Right atrium auricular region (tissue), 2 donors: ENCODE measurements at places on chromosomes 13 and 19. TPM values are rescaled to one million over a fixed set of nuclear protein-coding genes. Genes with fewer than 3 reads are reported as not detected.

- DNase-seq, result no peak
Observed at GRCh38 chr19:46839752-46840497, 10.7 kb downstream of the AP2S1 start.

GRCh38 chr19:23439623-23440022, 44.4 kb upstream of the ZNF91 start:
- DNase-seq, result no peak

GRCh38 chr19:30864391-30865215, 484.6 kb downstream of the TSHZ3 start:
- DNase-seq, result no peak

DNA sequence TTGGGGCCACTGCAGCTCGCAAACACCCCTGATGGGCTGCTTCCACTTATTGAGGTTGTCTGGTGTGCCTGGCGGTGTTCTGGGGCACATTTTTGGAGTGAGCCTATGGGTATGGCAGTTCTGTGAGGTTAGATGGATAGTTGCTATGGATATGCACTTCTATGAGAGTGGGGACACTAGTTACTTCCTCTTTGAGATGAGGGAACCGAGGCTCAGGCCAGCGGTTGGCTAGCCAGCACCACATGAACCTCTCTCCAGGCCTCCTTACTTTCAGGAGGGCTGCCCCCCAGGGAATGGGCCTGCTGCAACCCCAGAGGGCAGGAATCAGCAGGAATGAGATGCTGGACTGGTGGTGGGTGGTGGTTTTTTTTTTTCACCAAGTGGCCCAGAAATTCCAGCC, 13.5 kb upstream of the PRR19 start:
- DNase-seq, result no peak

- no peak for DNase-seq
Observed at GRCh38 chr13:97386801-97387484, 47.0 kb upstream of the RAP2A start.

DNA sequence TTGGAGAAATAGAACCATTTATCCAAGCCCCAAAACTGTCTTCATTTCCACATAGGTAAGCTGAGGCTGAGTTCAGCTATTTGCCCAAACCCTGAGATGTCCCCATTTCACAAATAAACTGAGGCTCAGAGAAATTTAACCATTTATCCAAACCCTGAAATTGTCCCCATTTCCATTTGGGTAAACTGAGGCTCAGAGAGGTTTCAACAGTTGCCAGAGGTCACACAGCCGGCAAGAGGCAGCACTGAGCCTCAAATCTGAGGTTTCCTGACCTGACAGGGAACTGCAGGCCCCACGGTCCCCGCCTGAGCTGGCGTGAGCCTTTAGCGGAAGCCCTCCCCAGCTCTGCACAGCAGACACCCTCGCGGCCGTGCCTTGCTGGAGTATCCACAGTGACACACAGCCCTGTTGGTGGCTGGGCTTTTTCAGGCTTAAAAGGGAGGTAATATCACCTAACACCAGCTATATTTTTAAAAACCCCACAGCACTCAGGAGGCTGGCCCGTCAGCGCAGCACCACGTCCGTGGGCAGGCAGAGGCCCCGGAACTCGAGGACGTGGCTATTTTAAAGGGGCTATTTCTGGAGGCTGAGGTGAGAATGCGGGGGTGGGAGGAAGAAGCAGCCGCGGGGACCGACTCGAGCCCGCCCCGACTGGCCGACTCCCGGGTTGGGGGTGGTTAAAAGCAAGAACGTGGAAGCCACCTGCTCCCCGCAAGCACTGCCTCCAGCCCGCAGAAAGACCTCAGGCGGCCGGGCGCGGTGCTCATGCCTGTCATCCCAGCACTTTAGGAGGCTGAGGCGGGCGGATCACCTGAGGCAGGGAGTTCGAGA, 18.5 kb downstream of the PTPRS start:
- no peak for DNase-seq

DNA sequence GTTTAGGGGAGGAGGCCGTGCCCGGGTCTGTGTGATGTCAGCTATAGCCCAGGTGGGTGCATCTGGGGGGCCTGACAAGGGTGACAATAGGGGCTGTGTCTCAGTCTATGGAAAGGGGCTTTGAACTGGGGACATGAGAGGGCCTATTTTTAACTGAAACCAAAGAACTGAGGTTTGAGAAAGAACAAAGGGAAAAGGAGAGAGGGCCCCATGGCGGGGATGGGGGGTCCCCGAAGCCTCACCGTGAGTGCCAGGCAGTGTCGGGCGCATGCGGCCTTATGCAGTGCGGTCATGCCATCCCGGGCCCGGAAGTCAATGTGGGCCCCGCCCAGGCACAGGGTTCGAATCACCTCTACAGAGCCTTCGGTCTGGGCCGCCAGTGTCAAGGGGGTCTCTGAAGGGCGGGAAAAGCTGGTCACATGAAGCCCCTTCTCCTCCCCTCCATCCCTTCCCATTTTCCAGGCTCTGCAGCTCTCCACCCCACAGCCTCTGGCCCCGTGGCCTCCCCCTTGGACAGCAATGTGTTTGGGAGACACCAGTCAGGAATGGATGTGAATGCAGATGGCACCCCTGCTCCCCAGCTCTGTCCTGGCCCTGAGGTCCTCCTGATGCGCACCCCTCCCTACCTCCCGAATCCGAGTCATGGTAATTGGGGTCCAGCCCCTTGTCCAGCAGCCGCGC, 5.9 kb downstream of the SHANK1 start:
- DNase-seq, result no peak

GRCh38 chr19:5953030-5953589, 24.8 kb downstream of the RANBP3 start:
- no peak for DNase-seq

- DNase-seq, result no peak
Observed at GRCh38 chr19:16801600-16802013, 27.6 kb upstream of the SIN3B start.

- DNase-seq, result no peak
Observed at GRCh38 chr13:108776650-108777049, 147.2 kb downstream of the MYO16 start.

DNA sequence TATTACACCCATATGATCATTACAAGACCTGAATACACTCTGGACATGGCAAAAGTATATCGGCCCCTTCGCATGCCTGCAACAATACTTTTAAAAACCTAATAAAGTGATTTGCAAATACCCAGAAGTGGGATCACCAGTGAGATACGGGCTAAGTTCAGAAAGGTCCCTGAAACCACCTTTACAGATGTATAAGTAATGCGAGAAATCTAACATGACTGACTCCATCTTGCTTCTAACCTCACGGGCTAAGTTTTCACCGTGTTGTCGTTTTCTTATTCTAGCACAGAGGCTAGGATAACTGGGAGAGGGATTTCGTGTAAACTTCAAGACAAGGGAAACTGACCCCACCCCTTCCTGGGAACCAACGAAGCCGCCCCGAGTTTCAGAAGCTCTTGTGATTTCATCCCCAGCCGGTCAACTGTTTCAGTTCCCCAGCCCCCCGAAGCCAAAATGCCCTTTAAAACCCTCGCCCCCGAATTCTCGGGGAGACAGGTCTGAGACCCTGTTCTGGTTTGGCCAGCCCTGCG, 703 bp downstream of the NEK3 start:
- DNase-seq, result peak; percentile 70

DNA sequence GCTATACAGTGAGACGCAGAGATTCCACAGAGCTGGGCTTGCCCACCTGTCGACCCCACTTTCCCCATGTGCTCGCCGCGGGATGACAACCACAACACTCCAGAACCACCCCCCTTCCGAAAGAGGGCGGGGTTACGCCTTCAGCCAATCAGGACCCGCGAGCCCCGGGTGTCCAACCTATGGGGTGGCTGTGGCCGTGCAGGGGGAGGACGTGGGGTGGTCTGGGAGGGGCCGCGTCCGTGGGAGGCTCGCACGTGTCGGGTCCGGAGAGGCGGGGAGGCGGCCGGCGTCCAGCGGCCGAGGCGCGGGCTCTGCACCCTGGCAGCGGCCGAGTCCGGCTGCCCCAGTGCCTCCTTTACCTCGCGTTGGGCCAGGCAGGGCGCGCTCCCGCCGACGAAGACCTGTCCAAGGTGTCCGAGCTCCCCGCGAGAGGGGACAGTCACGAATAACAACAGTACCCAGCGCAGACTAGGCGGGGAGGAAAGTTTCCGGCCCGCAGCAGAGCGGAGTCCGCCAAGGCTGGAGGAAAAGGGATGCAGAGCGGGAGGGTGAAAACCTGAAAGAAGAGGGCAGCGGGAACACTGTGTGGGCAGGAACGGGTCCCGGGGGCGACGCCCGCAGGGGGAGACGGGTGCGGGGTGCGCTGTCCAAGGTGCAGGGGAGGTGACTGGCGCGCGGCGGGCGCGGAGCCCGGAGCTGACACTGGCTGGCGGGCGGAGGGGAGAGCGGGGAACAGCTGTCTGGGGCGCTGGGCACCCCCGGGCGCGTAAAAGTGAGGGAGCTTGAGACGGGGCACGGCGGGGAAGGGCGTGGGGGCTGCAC, 911 bp downstream of the ENOX1 start:
- DNase-seq, result peak; percentile 78

DNA sequence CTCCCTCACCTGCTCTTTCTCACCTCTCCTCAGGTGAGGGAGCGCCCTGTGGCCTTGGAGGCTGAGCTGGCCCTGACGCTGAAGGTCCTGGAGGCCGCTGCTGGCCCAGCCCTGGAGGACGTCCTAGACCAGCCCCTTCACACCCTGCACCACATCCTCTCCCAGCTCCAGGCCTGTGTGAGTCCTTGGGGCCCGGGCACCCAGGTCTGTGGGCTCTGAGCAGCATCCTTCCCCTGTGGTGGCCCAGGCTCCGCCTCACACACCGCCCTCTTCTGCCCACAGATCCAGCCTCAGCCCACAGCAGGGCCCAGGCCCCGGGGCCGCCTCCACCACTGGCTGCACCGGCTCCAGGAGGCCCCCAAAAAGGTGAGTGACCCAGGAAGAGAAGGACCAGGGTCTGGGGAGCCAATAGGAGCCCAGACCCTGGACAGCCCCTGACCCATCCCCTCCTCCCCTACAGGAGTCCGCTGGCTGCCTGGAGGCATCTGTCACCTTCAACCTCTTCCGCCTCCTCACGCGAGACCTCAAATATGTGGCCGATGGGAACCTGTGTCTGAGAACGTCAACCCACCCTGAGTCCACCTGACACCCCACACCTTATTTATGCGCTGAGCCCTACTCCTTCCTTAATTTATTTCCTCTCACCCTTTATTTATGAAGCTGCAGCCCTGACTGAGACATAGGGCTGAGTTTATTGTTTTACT, 1.9 kb downstream of the IFNL1 start:
- DNase-seq, result no peak

- peak; percentile 97 for DNase-seq
Observed at GRCh38 chr19:3375221-3376090, 9.1 kb downstream of the NFIC start.

GRCh38 chr13:70849222-70849621, 741.0 kb upstream of the KLHL1 start:
- DNase-seq, result no peak

GRCh38 chr19:49182848-49183375, 25.3 kb downstream of the TRPM4 start:
- DNase-seq, result no peak

DNA sequence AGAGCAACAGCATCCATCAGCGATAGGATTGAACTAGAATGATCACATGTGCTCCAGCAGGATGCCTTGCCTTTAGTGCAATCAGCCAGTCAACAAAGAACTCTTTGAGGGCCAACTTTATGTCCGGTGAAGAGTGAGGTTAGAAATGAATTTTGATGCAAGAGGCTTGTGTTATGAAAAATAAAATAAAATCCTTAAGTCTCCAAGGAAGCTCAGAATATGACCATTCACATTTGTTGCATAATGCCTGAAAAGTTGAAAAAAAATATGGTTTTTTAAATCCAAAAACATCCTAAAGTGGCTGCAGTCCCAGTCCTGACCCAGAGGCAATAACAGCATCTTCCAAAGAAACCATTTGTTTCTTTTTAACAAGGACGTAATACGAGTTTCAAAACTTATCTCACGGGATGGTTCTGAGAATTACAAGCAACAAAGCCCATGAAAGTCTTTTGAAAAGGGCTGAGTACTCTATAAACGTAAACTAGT, 61.3 kb downstream of the DCLK1 start:
- DNase-seq, result no peak

- no peak for DNase-seq
Observed at GRCh38 chr13:48188601-48189000, 44.4 kb upstream of the ITM2B start.

- DNase-seq, result no peak
Observed at GRCh38 chr19:7697721-7698287, 4.1 kb downstream of the FCER2 start.

- DNase-seq, result peak; percentile 63
Observed at GRCh38 chr19:10603084-10603872, 16.2 kb upstream of the AP1M2 start.

DNA sequence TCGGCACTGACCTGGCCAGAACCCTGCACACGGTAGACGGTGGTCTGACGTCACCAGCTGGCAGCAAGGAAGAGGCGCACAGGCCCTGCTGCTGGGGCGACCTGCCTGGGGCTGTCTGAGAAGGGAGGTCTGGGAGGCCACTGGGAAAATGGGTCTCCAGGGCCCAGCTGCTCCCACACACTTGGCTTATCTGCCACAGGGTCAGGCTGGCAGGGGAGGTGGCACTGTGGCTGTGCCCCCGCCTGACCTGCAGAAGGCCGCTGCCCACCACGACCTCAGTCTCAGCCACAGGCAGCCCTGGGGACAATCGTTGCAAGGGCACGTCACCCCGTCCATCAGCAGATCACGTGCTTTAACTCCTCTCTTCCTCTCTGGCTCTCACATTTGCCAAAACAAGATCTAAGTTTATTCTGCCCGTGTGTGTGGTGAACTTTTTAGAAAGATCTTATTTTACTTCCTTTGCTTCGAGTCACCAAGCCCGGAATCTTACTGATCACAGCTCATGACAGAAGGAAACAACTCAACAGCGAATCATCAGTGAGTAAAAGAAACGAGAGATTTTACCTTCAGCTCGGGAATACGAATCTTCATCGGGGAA, 45.2 kb upstream of the RANBP3 start:
- DNase-seq, result no peak

- no peak for DNase-seq
Observed at GRCh38 chr19:39828015-39828653, 5.8 kb downstream of the DYRK1B start.

GRCh38 chr13:100280681-100281080, 191.8 kb downstream of the PCCA start:
- no peak for DNase-seq

- DNase-seq, result peak; percentile 87
Observed at GRCh38 chr19:18450931-18451836, 13.3 kb upstream of the ISYNA1 start.

- no peak for DNase-seq
Observed at GRCh38 chr13:77857531-77858209, 61.0 kb downstream of the EDNRB start.

GRCh38 chr19:47587295-47587694, 14.3 kb upstream of the ZNF541 start:
- no peak for DNase-seq

- DNase-seq, result no peak
Observed at GRCh38 chr13:94272038-94272437, 207.4 kb downstream of the DCT start.

RAB3D gene
- 6.5 TPM for total RNA-seq

NECTIN2 gene
- total RNA-seq, result 95.7 TPM

OR7A5 gene
- total RNA-seq, result not detected

RGL3 gene
- total RNA-seq, result 7.4 TPM

RUBCNL gene
- total RNA-seq, result 1.5 TPM

MAST1 gene
- not detected for total RNA-seq

KL gene
- total RNA-seq, result 2.4 TPM

C19orf67 gene
- total RNA-seq, result not detected

PROZ gene
- total RNA-seq, result not detected

IL12RB1 gene
- total RNA-seq, result 0.75 TPM
